ENCODE measurements at places on chromosomes 2 and 18.

- no peak for DNase-seq
- no peaks in the 10 kb centered on the region for H3K36me3 ChIP-seq
- H3K27me3 ChIP-seq = no peaks in the 10 kb centered on the region
- H3K4me1 ChIP-seq = no peaks in the 10 kb centered on the region
- no peak overlapping the region for H3K27ac ChIP-seq
- no peak overlapping the region for H3K4me3 ChIP-seq
These were observed 502.1 kb upstream of the TMEFF2 start for GRCh38 chr2:192696857-192697256.

GRCh38 chr2:25241452-25241851, 73.1 kb upstream of the POMC start:
- peaks cover 33% of the 10 kb centered on the region for H3K36me3 ChIP-seq
- DNase-seq = no peak
- no peak overlapping the region for H3K4me3 ChIP-seq
- no peak overlapping the region for H3K27ac ChIP-seq
- no peaks in the 10 kb centered on the region for H3K27me3 ChIP-seq
- H3K4me1 ChIP-seq = no peaks in the 10 kb centered on the region

DNA sequence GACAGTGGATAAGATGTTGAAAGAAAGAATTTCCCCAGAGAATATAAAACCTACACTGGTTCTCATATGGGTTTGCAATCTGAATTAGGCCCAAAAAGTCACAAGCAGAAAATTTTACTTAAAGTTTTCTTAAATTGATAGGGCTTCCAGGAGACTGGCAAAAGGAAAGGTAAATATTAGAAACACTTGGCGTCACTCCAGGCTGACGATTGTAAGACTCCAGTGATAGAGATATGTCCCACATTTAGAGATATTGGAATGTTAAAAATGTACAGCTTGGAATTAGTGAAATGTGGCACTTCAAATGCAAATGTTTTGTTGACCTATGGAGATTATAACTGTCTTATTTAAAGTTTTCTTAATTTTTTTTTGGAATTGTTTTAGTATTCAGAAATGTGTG, 14.0 kb downstream of the YIPF4 start:
- no peak overlapping the region for H3K27ac ChIP-seq
- H3K4me3 ChIP-seq = no peak overlapping the region
- H3K36me3 ChIP-seq = peaks cover 12% of the 10 kb centered on the region
- H3K27me3 ChIP-seq = no peaks in the 10 kb centered on the region
- H3K4me1 ChIP-seq = peaks cover 22% of the 10 kb centered on the region

GRCh38 chr2:23497063-23497462, 112.1 kb downstream of the KLHL29 start:
- H3K4me3 ChIP-seq = no peak overlapping the region
- no peak overlapping the region for H3K27ac ChIP-seq

GRCh38 chr18:5868218-5868854, 27.0 kb downstream of the TMEM200C start:
- H3K27ac ChIP-seq = no peak overlapping the region
- DNase-seq = no peak
- H3K36me3 ChIP-seq = no peaks in the 10 kb centered on the region
- no peaks in the 10 kb centered on the region for H3K4me1 ChIP-seq
- no peak overlapping the region for H3K4me3 ChIP-seq

DNA sequence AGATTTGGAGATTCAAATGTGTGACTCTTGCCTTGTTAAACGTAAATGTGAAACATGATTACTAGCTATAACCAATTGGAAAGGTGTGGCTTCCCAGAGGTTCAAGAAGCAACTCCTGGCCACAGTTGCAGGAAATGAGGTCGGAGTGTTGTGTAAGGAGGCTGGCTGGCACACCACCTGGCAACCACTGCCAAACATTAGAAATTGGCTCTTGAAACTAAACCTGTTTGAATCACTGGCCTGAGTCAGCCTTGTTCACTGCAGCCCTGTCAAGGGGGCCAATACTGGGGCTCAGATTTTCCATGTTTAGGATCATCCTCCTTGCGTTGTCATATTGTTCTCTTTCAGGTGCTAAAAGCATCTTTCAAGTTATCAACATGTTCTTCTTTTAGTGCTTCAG, 206.3 kb downstream of the ARL6IP6 start:
- H3K4me1 ChIP-seq = no peaks in the 10 kb centered on the region
- H3K36me3 ChIP-seq = no peaks in the 10 kb centered on the region
- no peak overlapping the region for H3K27ac ChIP-seq
- no peak for DNase-seq

DNA sequence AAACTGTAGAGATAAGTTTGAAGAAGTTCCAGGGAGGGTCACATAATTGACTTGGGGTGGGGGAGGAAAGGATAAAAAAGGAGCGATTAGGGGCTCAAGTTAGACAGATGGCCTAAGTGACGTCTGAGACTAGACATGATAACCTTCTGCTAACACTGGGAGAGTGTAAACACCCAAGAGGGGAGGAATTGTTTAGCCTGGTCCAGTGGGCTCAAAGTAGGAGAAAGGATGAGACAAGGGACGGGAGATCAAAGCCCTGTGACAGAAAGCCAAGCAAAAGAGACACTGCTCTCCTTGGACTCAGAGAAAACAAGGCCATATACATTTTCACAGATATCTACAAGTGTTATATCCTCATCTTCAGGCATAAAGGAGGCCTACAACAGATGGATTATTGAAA, 45.5 kb upstream of the IHH start:
- H3K4me1 ChIP-seq = peaks cover 21% of the 10 kb centered on the region
- no peak overlapping the region for H3K27ac ChIP-seq
- H3K36me3 ChIP-seq = peaks cover 4% of the 10 kb centered on the region

- H3K27ac ChIP-seq = no peak overlapping the region
- H3K27me3 ChIP-seq = no peaks in the 10 kb centered on the region
- no peaks in the 10 kb centered on the region for H3K36me3 ChIP-seq
These were observed 1003.8 kb upstream of the DDX18 start for GRCh38 chr2:116810645-116811044.

DNA sequence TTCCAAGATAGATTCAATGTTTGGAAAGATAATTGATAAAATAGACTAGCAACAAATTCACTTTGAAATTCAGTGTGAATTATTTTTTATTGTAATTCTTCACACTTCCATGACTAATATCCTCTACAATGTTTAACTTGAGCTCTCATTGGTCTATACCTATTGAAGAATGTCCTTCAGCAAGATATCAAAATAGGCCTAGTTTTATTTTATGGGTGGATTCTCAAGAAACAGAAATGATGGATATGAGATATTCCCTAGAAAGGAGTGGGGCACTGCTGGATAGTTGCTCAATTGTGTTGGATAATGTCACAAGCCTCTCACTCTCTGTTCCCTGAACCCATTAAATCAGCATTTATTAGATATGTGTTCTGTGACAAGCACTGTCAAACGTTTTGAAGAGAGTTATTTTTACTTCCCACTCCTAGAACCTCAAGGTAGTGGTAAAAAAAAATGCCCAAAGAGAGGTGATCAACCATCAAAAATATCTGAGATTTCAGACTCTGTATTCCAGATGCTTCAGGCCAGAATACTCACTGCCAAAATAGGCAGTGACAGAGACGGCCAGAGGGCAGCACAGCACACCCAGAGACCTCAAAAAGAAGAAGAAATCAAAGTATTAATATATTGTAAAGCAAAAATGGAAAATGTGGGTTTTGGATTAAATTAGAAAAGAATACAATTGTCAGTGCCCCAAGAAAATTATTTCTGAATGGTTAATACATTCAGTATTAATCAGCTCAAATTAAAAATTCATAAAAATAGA, 87.5 kb downstream of the TRIB2 start:
- no peak for DNase-seq
- H3K36me3 ChIP-seq = peaks cover 2% of the 10 kb centered on the region
- H3K4me3 ChIP-seq = no peak overlapping the region
- no peak overlapping the region for H3K27ac ChIP-seq
- no peaks in the 10 kb centered on the region for H3K4me1 ChIP-seq

DNA sequence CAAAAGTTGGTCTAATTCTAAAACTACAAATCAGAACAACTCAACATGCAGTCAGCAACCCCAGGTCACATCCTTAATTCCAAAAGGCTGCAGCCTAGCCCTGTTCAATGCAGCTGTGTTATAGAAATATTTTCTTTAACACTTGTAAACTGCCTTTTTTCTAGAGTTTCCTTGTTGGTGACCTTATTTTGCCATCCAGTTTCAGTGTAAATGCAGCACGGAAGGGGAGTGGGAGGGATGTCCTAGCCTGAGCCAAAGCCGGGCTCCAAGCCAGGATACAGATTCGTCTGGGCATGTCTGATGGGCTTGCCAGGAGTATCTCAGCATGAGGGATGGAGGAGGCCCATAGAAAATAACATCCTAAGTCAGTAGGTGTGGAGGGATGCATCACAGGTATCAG, 17.7 kb upstream of the SP3 start:
- no peak overlapping the region for H3K27ac ChIP-seq
- peaks cover 13% of the 10 kb centered on the region for H3K27me3 ChIP-seq
- no peaks in the 10 kb centered on the region for H3K36me3 ChIP-seq
- DNase-seq = no peak
- H3K4me3 ChIP-seq = no peak overlapping the region
- no peaks in the 10 kb centered on the region for H3K4me1 ChIP-seq

DNA sequence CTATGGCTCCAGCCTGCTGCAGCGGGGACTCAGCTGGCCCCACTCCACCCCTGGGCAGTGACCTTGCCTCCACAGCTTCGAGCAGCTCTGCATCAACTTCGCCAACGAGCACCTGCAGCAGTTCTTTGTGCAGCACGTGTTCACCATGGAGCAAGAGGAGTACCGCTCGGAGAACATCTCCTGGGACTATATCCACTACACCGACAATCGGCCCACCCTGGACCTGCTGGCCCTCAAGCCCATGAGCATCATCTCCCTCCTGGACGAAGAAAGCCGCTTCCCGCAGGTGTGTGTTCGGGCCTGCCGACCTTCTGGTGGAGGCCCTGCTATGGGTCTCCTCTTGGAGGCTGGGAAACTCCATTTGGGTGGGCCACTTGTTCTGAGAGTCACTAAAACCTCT, 48.6 kb downstream of the MYO7B start:
- peaks cover 32% of the 10 kb centered on the region for H3K27me3 ChIP-seq
- H3K4me3 ChIP-seq = no peak overlapping the region
- H3K27ac ChIP-seq = no peak overlapping the region
- H3K4me1 ChIP-seq = no peaks in the 10 kb centered on the region

GRCh38 chr2:127943186-127943585, 57.4 kb upstream of the AMMECR1L start:
- H3K4me3 ChIP-seq = no peak overlapping the region
- H3K4me1 ChIP-seq = no peaks in the 10 kb centered on the region
- no peak overlapping the region for H3K27ac ChIP-seq

- no peak overlapping the region for H3K4me3 ChIP-seq
- H3K27me3 ChIP-seq = peaks cover 27% of the 10 kb centered on the region
- no peak for DNase-seq
- H3K4me1 ChIP-seq = no peaks in the 10 kb centered on the region
- no peaks in the 10 kb centered on the region for H3K36me3 ChIP-seq
These were observed 22.4 kb downstream of the TEX51 start for GRCh38 chr2:126921066-126921465.

DNA sequence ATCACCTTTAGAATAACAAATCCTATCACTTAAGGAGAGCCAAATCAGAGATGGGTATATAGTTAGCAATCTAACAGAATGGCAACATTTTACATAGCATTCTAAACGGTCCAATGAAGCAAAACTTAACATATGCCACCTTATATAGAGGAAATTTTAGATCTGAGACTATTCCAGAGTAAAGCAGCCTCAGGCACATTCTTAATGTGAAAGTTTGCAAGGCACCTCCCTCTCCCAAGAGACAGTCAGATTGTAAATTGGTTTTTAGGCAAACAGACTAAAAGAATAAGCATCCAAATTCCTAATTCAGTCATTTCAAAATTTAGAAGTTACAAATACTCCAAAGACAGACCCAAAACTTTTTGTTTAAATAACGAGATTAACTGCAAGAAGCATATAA, 292.9 kb downstream of the STK39 start:
- peaks cover 12% of the 10 kb centered on the region for H3K36me3 ChIP-seq
- H3K27ac ChIP-seq = no peak overlapping the region
- no peak overlapping the region for H3K4me3 ChIP-seq
- H3K27me3 ChIP-seq = no peaks in the 10 kb centered on the region
- DNase-seq = no peak

DNA sequence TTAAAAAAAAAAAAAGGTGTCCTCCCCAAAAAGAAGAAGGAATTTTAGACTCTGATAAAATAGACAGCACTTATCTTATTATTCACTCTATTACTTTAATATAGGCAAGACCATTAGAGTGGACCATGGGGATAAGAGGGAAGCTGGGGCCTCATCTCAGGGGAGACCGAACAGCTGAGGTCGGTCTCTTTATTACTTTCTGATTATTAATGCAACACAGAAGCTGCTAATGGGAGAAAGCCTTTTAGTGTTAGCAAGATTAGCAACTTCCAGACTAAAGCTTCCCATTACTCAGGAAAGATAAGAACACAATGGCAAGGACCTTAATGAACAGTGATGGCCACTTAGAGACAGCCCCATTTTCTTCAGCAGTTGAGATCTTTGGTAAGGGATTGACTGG, 135.5 kb downstream of the TMEFF2 start:
- DNase-seq = no peak
- peaks cover 18% of the 10 kb centered on the region for H3K27me3 ChIP-seq
- H3K4me3 ChIP-seq = no peak overlapping the region
- H3K27ac ChIP-seq = no peak overlapping the region

DNA sequence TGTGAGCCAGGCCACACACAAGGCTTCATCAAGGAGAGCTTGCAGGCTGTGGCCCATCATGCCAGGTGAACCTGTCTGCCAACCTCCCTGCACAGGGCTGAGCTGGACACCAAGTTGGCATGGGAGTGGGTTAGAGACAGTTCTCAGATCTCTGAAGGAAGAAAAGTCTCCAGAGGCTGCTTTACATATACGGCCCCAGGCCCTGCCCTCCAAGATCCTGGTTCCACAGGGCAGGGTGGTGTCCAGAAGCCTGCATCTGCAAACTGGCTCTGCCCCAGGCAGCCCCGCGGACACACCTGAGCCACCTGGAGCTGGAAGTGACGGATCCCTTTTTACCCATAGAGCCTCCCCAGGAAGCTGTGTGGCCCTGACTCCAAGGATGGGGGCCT, 24.2 kb upstream of the HES6 start:
- no peak overlapping the region for H3K4me3 ChIP-seq
- H3K27me3 ChIP-seq = no peaks in the 10 kb centered on the region
- DNase-seq = no peak
- peaks cover 7% of the 10 kb centered on the region for H3K4me1 ChIP-seq
- H3K36me3 ChIP-seq = peaks cover 11% of the 10 kb centered on the region
- H3K27ac ChIP-seq = no peak overlapping the region

- no peak overlapping the region for H3K4me3 ChIP-seq
- no peaks in the 10 kb centered on the region for H3K36me3 ChIP-seq
- H3K4me1 ChIP-seq = no peaks in the 10 kb centered on the region
- no peaks in the 10 kb centered on the region for H3K27me3 ChIP-seq
These were observed 24.8 kb downstream of the KCNK3 start for GRCh38 chr2:26717362-26717761.

GRCh38 chr18:53360501-53361443, 863.7 kb downstream of the MBD2 start:
- H3K4me3 ChIP-seq = no peak overlapping the region
- H3K36me3 ChIP-seq = no peaks in the 10 kb centered on the region
- DNase-seq = no peak
- no peaks in the 10 kb centered on the region for H3K27me3 ChIP-seq
- no peaks in the 10 kb centered on the region for H3K4me1 ChIP-seq
